ENCODE measurements at places on chromosomes 1 and 21. TPM values are rescaled to one million over a fixed set of nuclear protein-coding genes. Genes with fewer than 3 reads are reported as not detected.

GRCh38 chr1:2988256-2988655 is 33.0 kb upstream of the ACTRT2 start:
- no peaks in the 10 kb centered on the region for H3K36me3 ChIP-seq
- no peaks in the 10 kb centered on the region for H3K27me3 ChIP-seq
- no peak overlapping the region for H3K4me3 ChIP-seq
- no peaks in the 10 kb centered on the region for H3K4me1 ChIP-seq

GRCh38 chr1:115949156-115949555 is 27.2 kb upstream of the SLC22A15 start:
- no peaks in the 10 kb centered on the region for H3K4me1 ChIP-seq
- H3K4me3 ChIP-seq = no peak overlapping the region

Gene BEND5
- total RNA-seq = 1.2 TPM

GRCh38 chr21:17805966-17806365 is 13.2 kb downstream of the C21orf91 start:
- H3K27ac ChIP-seq = peak overlapping the region; percentile 20
- peaks cover 43% of the 10 kb centered on the region for H3K4me1 ChIP-seq
- no peak overlapping the region for H3K4me3 ChIP-seq
- no peak for DNase-seq
- H3K27me3 ChIP-seq = no peaks in the 10 kb centered on the region

GRCh38 chr1:6345460-6345859 is 48.1 kb downstream of the ACOT7 start:
- H3K27ac ChIP-seq = no peak overlapping the region
- H3K4me3 ChIP-seq = no peak overlapping the region
- H3K4me1 ChIP-seq = peaks cover 22% of the 10 kb centered on the region
- DNase-seq = no peak
- no peaks in the 10 kb centered on the region for H3K36me3 ChIP-seq
- no peaks in the 10 kb centered on the region for H3K27me3 ChIP-seq

DNA sequence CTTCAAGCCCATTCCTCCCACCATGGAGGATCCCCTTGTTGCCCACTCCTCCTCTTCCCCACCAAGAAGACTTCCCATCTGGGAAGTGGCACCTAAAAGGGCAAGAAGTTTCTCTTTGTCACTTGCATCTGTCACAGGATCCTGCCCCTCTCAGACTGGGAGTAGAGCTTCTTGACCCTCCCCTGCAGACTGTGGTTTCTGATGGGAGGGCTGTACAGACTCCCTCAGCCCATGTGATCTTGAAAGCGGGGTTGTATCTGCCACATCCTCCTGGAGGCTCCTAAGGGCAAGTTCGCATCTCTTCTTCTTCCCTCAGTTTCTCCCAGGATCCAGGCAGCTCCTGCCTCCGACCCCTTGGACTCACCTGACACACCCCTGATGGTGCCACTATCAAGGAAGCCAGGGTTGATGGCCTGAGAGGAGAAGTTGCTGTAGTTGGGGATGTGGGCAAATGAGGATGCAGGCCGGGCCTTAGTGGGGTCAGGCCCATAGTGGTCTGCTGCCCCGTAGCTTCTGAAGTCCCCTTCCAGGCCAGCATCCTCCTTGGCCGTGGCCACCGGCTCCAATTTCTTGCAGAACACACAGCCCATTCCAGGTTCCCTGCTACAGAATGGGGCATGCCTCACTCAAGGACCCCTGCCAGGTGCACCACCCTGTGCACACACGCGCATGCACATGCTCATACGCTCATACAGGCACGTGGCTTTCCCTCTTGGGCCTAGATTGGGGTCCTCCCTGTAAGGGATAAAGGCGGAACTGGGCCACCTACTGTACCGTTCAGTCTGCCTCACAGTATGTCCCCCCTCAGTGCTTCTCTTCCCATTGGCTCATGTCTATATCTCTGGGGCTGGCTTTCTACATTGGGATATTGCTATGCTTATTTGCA is 11.4 kb downstream of the FGR start:
- H3K4me3 ChIP-seq = no peak overlapping the region
- H3K27me3 ChIP-seq = no peaks in the 10 kb centered on the region
- H3K27ac ChIP-seq = no peak overlapping the region
- no peak for DNase-seq

Gene CENPF
- total RNA-seq = 2.2 TPM

GRCh38 chr1:7781501-7781900 is 2.6 kb upstream of the PER3 start:
- no peak for DNase-seq
- H3K27ac ChIP-seq = no peak overlapping the region
- H3K4me1 ChIP-seq = peaks cover 28% of the 10 kb centered on the region
- peaks cover 20% of the 10 kb centered on the region for H3K36me3 ChIP-seq

Gene BEST4
- total RNA-seq = 1.6 TPM

Gene OLFML2B
- 0.36 TPM for total RNA-seq

DNA sequence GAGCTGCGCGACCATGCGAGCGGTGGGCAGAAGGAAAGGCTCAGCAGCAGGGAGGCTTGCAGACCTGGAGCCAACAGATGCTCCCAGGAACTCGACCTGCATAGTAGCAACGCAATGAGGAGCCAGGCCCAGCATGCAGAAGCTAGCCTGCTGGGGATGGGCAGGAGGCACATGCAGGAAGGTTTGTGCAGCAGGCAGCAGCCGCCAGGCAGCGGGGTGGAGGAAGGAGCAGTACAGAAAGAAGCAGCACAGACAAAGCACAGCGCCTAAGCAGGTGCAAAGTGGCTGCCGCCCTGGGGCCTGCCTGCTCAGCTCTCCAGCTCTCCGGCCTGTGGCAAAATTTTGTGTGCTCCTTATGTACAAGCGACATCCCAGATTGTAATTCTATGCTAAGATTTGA is 213.5 kb upstream of the MAP1LC3C start:
- H3K27me3 ChIP-seq = no peaks in the 10 kb centered on the region
- H3K36me3 ChIP-seq = no peaks in the 10 kb centered on the region
- no peak overlapping the region for H3K27ac ChIP-seq
- DNase-seq = no peak

DNA sequence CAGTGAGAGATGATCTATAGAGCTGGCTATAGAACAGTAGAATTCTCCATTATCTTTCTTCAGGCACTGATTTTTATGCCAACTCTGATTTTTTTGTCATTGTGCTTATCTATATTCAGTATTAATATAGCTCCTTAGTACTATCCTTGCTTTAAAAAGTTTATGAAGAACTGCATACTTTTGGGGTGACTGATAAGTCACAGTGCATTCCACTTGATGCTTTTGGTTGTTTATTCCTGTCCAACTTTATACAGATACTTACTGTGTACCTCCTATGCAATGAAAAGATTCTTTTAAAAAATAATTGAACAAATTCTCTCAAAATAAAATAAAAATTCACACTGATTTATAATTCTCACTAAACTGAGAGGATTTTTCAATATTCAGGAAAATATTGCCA is 71.6 kb downstream of the COL24A1 start:
- no peak for DNase-seq
- no peak overlapping the region for H3K27ac ChIP-seq
- H3K4me3 ChIP-seq = no peak overlapping the region
- H3K4me1 ChIP-seq = no peaks in the 10 kb centered on the region
- H3K27me3 ChIP-seq = no peaks in the 10 kb centered on the region
- no peaks in the 10 kb centered on the region for H3K36me3 ChIP-seq

Gene OR6K3
- not detected for total RNA-seq

- no peaks in the 10 kb centered on the region for H3K4me1 ChIP-seq
- peaks cover 3% of the 10 kb centered on the region for H3K27me3 ChIP-seq
- no peak overlapping the region for H3K4me3 ChIP-seq
Observed at GRCh38 chr1:176903474-176903873, 261.0 kb downstream of the ASTN1 start.

- no peaks in the 10 kb centered on the region for H3K27me3 ChIP-seq
- peaks cover 24% of the 10 kb centered on the region for H3K4me1 ChIP-seq
- no peak for DNase-seq
Observed at GRCh38 chr1:207284209-207284897, 37.1 kb upstream of the CD55 start.

- no peaks in the 10 kb centered on the region for H3K27me3 ChIP-seq
- DNase-seq = no peak
- H3K4me1 ChIP-seq = peaks cover 16% of the 10 kb centered on the region
- no peaks in the 10 kb centered on the region for H3K36me3 ChIP-seq
- H3K4me3 ChIP-seq = no peak overlapping the region
Observed at GRCh38 chr1:19654886-19655717, 9.6 kb upstream of the HTR6 start.

DNA sequence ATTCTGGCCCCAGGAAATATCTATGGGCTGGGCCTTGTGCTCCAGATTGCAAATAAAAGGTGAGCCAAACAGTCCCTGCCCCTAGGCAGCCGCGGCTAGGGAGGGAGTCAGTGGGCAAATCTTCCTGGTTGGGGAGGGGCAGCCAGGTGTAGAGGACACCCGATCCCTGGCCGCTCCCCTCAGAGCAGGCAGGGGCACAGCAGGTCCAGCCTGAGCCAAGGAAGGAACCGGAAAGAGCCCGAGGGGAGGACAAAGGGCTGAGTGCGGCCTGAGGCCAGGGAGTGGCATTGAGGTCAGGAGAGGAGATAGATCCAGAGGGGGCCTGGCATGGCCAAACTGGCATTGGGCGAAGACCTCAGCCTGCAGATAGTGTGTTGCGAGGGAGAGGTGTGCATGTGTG is 36.6 kb upstream of the ARF1 start:
- H3K27me3 ChIP-seq = no peaks in the 10 kb centered on the region
- no peaks in the 10 kb centered on the region for H3K4me1 ChIP-seq
- no peak overlapping the region for H3K27ac ChIP-seq
- no peak for DNase-seq
- no peaks in the 10 kb centered on the region for H3K36me3 ChIP-seq

GRCh38 chr1:41466146-41466545 is 18.3 kb downstream of the EDN2 start:
- H3K36me3 ChIP-seq = no peaks in the 10 kb centered on the region
- H3K27ac ChIP-seq = no peak overlapping the region
- DNase-seq = no peak
- no peaks in the 10 kb centered on the region for H3K27me3 ChIP-seq

Data from CD4-positive, alpha-beta memory T cell (primary cell).